ENCODE measurements at places on chromosomes 4 and X.

- DNase-seq: no peak
These were observed 14.0 kb downstream of the BBS12 start for GRCh38 chr4:122746485-122746965.

DNA sequence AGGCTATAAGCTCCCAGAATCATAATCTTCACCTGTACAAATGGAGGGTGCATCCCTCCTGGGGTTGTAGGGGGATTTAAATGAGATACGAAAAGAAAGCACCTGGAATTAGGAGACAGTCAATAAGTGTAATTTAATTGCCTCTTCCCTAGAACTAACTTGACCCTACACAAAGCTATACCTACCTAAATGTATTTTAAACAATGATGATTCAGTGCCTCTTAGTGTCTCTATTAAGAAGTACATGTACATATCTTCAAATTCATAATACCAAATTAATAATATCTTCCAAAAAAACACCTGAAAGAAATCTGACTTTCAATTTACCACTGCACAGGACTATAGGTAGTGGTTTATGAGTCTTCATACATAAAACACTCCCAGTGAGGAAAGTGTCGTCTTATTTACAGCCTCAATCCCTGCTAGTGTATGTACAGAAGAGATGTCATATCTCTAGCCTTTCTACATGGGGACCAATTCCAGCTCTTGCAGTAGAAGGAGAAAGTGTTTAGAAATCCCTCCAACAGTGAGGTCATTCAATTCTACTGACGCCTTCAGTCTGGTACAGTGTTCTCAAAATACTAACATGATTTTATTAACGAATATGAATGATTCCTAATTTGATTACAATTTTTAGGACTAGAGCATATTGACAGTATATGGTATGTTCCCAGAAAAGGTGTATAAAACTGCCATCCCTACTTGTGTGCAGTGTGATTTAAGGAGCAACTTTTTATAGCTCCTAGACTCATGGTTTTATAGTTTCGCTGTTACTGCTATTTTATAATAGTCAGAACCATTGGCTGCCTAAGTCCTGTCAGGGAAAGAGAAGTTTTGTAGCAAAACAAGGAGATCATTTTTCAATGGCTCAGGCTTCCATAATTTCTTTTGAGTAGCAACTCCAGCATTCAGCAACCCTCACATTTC, 282.7 kb downstream of the UNC5C start:
- DNase-seq: no peak

- no peak for DNase-seq
These were observed 2.5 kb downstream of the ARAP2 start for GRCh38 chr4:36241771-36242170.

DNA sequence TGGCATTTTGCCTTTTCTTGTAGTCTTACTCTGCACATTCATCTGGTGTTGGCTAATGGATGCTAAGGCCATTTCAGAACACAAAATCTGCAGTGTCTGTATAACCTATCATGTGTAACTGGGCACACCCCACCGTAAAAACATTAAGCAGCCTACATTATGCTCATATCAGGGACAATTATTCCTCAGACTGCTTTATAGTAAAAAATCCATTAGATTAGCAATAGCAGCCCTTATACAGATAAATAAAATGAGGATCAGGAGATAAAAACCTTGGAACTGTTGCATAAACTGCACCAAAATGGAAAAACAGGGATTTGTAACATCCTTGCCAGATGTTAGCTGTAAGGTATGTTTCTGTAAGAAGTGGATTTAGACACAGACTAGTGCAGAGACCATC, 288.8 kb downstream of the HS3ST1 start:
- no peak for DNase-seq

GRCh38 chr4:27043200-27043599, 182.6 kb downstream of the STIM2 start:
- DNase-seq: no peak

GRCh38 chr4:61011051-61011450, 189.1 kb upstream of the ADGRL3 start:
- no peak for DNase-seq

DNA sequence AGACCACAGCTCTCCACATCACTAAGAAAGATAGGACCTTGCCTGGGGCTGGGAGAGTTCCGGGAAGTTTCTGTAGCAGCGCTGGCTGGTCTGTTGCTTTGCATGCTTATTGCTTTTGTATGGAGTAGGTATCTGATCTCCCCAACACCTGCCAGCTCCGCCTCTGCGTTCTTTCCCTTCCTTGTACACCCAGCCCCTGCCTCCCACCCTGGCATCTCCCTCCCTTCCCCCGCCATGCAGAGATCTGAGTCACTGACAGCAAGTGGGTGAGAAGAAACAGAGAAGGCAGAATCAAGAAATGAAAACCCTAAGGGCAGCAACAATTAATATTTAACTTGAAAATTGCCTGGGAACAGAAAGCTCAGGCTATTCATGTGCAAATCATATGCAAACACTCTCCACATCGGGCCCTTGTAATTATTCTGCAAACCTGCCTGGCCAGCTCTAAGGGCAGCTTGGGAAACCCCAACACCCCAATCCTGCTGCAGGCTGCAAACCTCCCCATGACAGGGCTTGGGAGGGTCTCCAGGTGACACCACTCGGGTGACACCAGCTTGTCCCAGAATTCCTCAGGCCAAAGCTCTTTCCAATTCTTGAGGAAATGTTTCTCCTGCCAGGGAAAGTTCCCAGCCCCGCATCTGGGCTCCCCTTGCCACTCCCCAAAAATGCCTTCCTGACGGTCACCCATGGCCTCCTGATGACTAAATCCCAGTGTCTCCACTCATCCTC, 257.2 kb downstream of the FBXW7 start:
- no peak for DNase-seq

GRCh38 chrX:134613396-134613795, 44.9 kb downstream of the PLAC1 start:
- no peak for DNase-seq

DNA sequence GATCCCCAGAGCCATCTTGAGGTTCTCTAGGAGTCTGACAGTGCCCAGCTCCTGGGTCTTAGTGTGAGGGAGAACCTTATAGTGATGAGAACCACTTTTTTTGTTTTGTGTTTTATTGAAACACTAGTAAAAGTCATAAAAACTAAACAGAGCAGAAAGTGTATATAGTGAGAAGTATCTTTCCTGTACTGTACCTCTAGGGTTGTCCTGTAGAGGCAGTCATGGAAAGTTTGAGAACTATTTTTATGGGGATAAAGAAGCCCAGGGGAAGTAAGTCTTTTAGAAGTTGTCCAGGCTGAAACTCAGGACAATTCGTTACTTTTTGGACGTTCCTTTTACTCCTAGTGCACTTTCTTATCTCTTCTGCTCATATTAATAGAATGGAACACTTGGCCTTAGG, 40.9 kb downstream of the ADH5 start:
- no peak for DNase-seq

DNA sequence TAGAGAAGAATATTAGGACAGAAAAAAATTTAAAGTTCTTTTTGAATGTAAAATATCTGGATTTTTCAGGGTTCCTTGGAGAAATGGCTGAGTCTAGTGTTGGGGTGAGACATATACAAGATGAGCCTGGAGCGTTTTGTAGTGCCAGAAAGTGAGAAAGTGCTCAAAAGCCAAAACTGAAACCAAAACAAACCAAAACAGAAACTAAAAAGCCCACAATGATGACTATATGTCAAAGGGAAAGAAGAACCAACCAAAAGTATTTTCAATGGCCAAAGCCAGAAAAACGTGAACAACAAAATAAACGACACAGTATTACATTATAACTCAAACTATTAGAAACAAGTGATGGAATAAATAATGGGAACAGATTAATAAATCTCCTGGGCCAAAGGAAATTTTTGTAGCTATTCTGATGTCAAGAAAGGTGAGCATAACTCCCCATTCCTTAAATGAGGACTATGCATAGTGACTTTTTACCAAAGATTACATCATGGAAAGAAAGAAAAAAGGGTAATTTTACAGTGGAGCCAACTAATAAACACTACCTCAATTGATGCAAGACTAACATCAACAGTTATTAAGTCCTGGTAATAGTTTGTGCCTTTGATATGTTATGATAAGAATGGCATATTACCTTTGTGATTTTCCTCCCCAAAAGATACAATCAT, 1137.6 kb downstream of the C4orf33 start:
- no peak for DNase-seq

- no peak for DNase-seq
These were observed 16.2 kb downstream of the LRIT3 start for GRCh38 chr4:109864134-109864533.

DNA sequence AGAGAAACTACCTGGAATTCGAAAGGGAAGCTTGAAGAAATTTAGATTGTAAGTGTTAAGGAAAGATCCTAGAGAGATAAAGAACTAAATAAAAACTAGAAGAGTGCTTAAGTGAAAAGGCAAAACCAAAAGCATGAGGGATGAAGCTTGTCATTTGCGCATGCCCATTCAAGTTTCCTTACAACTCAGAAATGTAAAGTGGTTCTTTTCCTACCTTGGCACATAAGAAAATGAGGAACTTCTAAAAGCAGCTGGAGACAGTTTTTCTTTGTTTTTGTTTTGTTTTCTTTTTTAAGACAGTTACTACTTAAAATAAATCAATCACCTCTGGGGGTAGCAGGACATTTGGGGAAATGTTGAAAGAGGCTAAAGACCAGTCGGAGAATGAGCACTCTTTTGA, 1304.4 kb upstream of the PCDH7 start:
- no peak for DNase-seq

DNA sequence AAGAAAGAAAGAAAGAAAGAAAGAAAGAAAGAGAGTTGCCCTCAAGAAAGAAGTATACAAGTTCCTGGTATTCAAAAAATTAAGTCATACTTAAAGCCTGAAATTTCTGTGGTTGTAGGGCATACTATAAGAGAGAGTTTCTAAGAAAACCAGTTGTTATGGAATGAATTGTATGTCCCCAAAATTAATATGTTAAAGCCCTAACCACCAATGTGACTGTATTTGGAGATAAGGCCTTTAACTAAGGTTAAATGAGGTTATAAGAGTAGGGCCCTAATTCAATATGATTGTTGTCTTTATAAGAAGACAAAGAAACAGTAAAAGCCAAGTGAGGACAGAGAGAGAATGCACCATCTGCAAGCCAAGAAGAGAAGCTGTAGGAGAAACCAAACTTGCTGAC, 521.1 kb downstream of the CCSER1 start:
- no peak for DNase-seq

DNA sequence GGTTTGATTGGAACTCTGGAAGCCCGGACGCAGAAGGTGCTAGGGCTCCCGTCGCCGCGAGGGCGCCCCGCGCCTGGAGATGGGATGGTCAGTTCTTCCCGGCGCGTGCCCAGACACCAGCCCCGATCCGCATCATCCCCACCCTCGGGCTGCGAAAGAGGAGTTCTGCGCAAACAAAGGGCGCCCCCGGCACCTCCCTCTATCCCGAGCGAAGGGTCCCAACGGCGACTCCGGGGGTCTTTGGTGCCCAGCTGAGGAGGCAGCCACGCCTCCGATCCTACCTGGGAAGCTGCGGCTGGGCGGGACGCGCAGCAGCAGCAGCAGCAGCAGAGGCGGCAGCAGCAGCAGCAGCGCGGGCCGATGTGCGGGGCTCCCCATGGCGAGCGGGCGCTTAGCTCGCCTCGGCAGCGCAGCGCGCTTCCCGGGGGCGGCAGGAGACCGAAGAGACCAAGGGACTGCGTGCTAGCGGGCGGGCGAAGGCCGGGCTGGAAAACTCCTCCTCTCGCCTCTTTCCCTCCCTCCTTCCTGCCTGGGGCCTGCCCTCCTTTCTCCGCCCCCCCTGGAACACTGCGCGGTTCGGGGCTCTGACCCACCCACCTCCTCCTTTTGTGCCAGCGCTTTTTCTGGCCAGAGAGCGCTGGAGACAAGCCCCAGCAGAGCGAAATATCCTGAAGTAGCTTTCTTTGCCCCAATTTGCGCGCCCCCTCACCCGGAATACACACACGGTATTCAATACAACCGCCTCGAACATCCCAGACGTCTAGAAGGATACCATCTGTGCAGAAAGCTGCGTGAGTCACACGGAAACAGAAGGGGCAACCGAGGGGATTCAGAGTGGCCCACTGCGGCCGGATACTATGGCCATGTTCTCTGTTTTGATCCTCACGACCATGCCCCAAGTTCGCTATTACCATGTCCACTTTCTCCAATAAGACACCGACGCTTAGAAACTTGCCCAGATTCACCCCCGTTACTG, at the start of gene SRPX:
TSS of gene SRPX (minus strand) at position 457 of the 976 bp plus-strand sequence. CDS start at position 378, 79 bp downstream.
- peak; percentile 48 for DNase-seq

DNA sequence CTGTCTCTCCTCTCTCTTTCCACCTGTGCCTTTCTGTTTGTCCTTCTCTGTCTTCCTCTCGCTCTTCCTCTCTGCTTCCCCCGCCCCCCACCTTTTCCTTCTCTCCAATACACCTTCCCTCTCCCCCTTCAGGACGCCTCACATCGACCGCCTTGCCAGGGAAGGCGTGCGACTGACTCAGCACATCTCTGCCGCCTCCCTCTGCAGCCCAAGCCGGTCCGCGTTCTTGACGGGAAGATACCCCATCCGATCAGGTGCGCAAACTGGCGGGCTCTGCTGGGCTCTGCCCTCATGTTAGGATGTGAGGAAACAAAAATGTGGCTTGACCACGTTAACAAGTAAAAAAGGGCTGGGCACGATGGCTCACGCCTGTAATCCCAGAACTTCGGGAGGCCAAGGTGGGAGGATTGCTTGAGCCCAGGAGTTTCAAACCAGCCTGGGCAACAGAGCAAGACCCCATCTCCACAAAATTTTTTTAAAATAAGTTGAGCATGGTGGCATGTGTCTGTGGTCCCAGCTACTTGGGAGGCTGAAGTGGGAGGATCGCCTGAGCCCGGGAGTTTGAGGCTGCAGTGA, 35.2 kb downstream of the ARSF start:
- no peak for DNase-seq

DNA sequence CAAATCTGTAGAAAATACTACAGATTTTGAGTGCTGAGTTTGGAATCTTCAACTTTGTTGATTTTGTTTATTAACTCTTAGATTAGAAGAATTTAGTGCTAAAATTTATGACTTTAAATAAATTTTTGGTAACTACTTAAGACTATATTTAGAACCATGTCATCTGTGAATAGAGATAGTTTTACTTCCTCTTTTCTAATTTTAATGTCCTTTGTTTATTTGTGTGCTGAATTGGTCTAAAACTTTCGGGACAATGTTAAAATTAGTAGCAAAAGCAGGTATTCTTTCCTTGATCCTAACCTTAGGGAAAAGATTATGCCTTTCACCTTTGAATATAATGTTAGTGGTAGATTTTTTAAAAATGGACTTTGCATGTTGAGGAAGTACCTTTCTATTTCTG, 119.7 kb upstream of the CXorf51A start:
- DNase-seq: no peak

GRCh38 chrX:40849906-40850823, 114.8 kb upstream of the MED14 start:
- no peak for DNase-seq

GRCh38 chr4:163175971-163176958, 9.6 kb upstream of the NAF1 start:
- no peak for DNase-seq

DNA sequence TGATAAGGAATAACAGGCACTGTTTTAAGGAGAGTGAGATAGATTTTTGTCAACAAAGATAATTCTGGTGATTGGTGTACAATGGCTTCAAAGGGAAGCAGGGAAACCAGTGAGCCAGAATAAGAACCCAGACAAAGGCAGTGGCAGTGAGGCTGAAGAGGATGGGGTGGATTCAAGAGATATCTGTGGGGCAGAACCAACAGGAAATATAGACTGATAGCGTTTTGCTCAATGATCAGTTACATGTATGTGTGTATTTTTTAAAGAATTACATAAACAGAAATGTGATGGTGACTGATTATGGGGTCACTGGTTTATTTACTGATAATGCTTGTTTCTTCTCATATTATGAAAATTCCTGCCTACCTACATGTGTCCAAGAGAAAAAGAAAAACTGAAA, 66.4 kb downstream of the AMMECR1 start:
- DNase-seq: no peak

- peak; percentile 41 for DNase-seq
These were observed 427.1 kb upstream of the FAM47C start for GRCh38 chrX:36581030-36581429.

Data from NCI-H524 (cell line).